ENCODE measurements at places on chromosomes 16 and 17.

- DNase-seq, result no peak
Observed at GRCh38 chr16:629833-630248, 944 bp upstream of the WFIKKN1 start.

- DNase-seq, result no peak
Observed at GRCh38 chr17:16820979-16821543, 131.0 kb downstream of the CCDC144A start.

DNA sequence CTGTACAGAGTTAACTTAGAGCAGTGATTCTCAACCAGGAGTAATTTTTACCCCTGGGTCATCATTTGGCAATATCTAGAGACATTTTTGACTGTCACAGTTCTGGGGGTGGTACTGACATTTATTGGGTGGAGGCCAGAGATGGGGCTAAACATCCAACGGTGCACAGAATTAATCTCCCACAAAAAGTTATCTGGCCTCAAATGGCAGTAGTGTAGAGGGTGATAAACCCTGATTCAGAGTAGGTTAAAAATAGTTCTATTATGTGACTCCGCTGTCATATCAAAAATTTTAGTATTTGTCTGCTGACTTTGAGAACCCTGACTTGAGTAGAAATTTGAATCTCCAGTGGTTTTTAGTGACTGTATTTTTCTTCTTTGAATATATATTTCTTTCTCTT lies 19.1 kb downstream of the VPS35L start:
- DNase-seq, result no peak

DNA sequence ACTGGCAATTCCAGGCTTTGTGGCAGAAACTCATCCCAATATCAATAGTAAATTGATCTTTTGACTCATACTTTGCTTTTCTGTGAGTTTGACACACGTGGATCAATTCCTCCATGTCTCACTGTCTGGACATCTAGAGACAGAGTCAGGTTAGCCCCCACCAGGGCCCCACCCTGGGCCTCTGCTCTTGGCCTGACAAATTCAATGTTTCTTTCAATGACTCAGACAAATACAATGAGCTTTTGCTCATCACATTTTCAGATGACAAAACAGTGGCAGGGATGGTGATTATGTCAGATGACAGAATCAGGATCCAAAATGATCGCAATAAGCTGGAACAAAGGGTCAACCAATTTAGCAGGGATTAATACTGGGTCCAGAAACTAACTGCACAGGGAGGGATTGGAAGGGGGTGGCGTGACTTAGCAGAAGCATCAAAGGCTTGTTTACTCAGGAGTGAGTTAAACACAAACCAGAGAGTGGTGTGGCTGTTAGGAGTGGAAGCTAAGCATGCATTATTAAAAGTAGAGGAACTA lies 90.5 kb upstream of the ASIC2 start:
- DNase-seq, result no peak

DNA sequence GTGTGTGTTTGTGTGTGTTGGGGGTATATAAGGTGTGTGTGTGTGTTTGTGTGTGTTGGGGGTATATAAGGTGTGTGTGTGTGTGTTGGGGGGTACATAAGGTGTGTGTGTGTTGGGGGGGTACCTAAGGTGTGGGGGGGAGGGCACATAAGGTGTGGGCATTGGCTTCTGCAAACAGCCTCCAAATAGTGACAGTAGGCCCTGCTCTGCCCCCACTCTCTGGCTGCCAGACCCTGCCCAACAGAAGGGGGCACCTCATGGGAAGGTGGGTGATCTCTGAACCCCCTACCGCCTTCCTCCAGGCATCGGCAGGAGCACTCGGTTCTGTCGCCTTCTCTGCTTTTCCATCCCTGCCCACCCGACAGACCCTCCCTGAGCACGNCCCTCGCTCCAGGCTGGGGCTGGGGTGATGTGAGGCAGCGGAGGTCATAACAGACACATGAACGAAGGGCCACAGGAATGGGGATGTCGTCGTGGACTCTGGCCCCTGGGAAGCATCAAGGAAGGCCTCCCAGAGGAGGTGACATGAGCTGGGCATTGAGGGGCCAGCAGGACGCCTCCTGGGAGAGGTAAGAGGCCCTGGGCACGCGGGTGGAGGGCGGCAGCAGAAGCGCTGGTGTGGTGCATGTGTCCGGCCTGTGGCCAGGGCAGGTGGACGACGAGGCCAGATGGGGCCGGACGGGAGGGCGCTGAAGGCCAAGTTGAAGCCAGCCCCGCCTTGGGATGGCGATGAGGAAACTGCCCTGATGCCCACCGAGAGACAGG lies 136.6 kb upstream of the RPH3AL start:
- DNase-seq, result no peak

DNA sequence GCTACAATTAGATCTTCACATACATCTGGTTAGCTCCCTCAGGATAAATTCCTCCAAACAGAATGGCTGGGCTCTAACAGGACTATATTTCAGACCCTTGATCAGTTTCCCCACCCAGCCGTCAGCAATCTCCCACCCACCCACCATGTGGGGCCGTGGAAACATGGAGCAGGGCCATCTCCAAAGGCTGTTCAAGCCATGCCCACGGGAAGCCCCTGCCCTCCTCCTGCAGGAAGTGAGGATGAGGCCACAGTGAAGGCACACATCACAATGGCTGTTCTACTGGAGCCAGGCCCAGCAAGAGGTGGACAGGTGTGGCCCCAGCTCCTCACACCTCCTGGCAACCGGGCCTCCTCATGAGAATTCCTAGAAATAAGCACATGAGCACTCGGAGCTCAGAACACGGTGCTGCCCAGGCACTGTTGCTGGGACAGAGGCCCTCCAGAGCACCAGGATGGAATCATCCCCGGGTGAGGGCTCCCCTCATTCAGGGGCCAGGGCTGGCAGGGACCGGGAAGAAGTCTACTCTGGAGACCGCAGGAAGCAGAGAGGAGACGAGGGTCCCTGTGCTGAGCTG lies at the start of gene LITAFD:
TSS of gene LITAFD (plus strand) at position 311 of the 577 bp plus-strand sequence. CDS start 2,005 bp downstream, outside the sequence.
- no peak for DNase-seq

- no peak for DNase-seq
Observed at GRCh38 chr16:66712512-66712911, 16.0 kb upstream of the CMTM4 start.

DNA sequence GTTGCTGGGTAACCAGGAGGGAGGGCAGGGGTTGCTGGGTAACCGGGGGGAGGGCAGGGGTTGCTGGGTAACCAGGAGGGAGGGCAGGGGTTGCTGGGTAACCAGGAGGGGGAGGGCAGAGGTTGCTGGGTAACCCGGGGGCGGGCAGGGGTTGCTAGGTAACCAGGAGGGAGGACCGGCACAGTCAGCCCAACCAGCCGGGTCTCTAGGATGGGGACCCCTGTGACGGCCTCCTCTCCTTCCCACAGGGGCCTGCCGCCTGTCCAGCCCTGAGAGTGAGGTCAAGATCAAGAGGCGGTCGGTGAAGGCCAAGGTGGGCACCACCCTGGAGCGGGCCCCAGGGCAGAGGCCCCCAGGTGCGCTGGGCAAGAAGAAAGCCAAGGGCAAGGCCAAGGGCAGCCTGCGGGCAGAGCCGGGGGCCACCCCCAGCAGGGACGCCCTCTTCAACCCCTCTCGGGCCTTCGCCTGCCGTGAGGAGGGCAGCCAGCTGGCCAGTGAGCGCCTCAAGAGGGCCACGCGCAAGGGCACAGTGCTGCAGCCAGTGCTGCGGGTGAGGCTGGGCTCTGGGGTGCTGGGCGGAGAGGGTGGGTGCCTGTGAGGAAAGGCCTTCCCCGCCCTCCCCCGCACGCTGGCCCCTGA lies 54.6 kb downstream of the ACTG1 start:
- DNase-seq, result no peak

DNA sequence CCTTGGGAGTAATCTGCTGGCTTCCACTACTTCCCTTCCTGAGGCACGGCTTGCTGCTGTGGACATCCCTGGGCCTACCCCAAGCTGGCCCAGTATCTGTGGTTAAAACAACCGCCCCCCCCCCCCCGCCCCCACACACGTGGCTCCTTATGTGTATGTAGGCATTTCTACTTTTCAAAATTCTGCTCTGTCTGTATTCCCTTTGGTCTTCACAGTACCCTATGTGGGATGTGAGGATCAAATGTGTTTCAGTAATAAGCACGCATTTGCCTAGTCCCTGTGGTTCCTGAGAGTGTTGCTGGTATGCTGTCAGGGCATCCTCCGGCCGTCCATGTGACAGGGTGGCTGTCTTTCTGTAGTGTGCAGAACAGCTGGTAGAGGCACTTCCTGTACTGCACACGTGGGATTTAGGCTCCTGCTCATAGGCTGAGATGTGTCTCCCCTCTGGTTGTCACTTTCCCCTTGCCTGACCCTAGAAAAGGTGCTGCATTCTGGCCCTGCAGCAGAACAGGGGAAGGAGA lies 2.2 kb downstream of the NT5M start:
- DNase-seq, result peak; percentile 52

DNA sequence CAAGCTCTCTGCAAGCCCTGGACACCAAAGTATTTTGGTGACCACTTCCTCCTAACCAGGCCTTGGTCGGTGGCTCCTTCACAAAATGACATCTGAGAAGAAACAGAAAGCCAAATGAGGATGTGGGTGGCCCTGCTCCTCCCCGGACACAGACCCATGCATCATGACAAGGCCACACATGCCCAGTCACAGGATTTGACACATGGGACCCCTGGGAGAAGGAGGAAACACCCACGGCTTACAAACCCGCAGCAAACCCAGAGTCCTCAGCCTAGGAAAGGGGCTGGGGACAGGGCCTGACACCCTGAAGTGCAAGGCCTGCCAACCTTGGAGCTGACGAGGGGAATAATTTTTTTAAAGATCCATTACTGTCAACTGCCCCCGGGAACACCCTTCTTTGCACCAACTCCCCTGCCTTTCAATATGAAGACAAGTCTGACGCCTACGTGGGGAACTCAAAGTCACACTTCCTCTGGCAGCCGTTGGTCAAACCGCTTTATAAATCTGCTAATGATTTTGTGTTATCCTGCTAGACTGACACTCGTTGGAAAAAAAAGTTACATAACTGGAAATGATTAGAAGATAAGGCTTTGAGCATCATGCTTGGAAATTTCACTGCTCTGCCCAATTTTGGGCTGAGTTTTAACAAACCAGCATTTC lies 41.3 kb downstream of the GAS7 start:
- no peak for DNase-seq

DNA sequence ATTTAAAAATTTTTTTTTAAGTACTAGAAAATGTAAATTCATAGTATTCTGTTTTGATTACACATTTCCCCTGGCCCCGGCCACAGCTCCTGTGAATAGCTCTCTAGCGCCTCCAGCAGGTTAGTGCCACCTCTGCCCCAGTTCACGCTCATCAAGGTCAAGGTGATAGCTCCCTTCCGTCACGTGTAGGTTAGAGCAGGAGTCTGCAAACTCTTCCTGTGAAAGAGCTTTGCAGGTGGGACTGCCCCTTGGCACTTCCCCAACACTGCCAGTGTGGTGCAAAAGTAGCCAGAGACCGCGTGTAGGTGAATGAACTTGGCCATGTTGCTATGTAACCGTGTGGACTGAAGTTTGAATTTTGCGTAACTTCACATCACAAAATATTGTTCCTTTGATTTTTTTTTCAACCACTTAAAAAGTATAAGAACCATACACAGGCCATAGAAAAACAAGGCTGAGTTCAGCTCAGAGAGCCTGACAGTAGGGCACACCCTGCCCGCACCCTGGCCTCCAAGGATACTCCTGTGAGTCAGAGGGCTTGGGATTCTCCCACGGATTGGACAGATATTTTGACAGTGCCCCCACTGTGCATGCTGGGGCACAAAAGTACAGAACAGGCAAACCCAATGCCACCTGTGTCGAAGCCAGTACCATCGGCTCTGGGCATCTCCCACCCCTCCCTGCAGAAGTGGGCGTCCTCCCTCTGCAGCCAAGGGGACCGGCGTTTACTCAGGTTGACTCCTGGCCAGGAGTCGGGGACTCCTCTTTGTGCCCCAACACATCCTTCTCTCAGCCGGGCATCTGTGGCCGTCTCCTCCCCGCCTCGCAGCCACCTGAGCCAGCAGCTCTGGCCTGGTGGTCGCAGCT lies 92.0 kb upstream of the CHMP6 start:
- DNase-seq, result peak; percentile 32

- DNase-seq, result no peak
Observed at GRCh38 chr17:39927929-39928857, 661 bp downstream of the LRRC3C start.

- no peak for DNase-seq
Observed at GRCh38 chr17:76791053-76791980, 53.4 kb downstream of the MFSD11 start.

DNA sequence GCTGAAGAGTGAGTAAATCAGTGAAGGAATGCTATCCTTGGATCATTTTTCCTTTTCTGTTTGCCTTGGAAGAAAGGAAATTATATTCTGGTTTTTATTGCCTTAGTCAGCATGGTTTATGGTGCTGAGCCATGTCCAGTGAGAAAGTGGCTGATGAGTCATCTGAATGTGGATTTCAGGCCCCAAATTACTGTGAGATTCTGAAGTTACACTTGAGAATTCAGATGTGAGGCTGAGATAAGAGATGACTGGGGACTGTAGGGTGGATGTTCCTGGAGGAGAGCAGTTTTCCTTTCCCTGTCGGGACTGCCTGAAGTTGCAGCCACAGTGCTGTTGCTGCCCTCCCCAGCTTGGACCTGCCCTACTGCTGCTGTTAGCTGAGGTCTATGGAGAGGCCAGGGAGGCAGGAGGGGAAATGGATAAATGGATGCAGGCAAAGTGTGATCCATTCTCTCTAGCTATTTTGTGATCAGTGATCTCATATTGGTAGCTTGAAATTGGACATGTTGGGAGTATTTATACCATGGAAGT lies 4.2 kb upstream of the MAP3K14 start:
- DNase-seq, result no peak

- no peak for DNase-seq
Observed at GRCh38 chr17:8503807-8504206, 68.1 kb downstream of the NDEL1 start.

GRCh38 chr16:4350787-4351659 lies at the start of gene PAM16:
Gene PAM16 (minus strand): TSS chr16:4351321. CDS start chr16:4351234, 87 bp downstream.
- peak; percentile 97 for DNase-seq

DNA sequence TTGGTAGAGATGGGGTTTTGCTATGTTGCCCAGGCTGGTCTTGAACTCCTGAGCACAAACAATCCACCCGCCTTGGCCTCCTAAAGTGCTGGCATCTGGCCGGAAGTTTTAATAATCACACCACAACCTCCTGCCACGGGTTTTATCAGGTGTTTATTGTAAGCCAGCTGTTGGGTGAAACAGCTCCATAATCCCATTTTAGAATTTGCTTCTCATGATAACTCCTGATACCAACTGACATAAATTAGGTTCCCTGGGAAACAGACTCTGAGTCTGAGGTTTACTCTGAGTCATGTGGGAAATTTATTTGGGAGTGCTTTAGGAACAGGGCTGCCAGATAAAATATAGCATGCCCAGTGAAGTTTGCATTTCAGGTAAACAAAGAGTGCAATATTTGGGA lies 122.6 kb upstream of the MED13 start:
- no peak for DNase-seq

GRCh38 chr17:68288804-68289203 lies 2.1 kb downstream of the SLC16A6 start:
- no peak for DNase-seq

GRCh38 chr17:36808180-36808661 lies 129.1 kb upstream of the LHX1 start:
- no peak for DNase-seq

DNA sequence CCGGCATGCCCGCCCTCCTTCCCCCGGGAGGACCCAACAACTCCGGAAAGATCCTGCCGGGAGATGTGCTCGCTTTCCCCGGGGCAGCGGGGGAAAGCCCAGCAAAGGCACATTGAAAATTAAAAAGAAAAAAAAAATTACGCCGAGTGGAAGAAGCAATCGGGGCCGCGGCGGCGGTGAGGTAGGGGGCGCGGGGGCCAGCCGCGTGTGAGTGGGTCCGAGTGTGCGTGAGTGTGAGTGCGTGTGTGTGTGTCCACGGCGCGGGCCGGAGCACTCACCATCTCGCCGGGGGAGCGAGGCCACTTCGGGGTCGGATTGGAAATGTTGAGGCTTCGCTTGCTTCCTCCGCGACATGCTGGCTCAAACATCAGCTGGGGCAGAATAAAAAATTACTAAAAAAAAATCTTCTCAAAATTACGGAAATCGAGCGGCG lies at the start of gene SALL1:
TSS of gene SALL1 (minus strand) at position 383 of the 433 bp plus-strand sequence. CDS start at position 354, 29 bp downstream.
- no peak for DNase-seq
